SK-N-SH treated with all-trans-retinoic acid at 6 μM for 48 hours (cell line): ENCODE measurements at places on chromosomes 13 and 19.

DNA sequence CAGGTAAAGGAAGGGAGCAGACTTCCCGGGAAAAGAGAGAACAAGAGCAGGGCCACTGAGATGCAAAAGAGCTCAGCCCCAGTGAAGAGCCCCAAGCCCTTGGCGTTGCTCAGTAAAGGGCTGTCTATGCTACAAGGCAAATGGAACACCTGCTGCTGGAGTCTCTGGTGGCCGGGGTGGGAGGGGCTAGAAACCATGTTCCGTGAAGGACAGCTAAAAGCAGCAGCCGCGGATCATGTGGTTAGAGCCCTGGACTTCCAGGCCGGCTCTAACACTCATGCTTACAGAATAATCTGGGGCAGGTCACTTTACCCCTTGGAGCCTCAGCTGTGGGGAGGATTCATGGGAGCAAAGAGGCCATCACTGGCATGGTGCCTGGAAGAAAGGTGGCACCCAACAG is 17.8 kb downstream of the POU2F2 start:
- no peak for ATAC-seq

- ATAC-seq: no peak; the same call in 2 of the 3 replicates
Observed at GRCh38 chr19:13118424-13119193, 545 bp downstream of the NACC1 start.

DNA sequence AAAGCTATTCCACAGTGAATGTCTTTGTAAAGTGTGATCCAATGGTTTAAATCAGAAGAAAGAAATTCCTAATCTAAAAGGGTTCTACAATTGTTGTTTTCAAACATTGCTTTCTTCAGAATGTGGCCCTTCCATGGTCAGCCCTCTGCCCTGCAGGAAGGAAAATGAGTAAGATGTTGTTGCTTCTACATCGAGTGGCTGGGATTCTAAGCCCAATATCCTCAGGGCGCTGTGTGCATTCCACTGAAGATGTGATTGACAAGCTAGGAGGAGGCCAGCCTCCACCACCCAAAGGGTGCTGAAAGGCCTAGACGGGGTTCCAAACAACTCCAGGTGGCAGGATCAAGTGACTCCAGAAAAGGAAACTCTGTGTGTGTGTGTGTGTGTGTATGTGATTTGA is 316.9 kb upstream of the TSHZ3 start:
- ATAC-seq: no peak

GRCh38 chr19:5434351-5434917 is 20.8 kb upstream of the ZNRF4 start:
- ATAC-seq: no peak

DNA sequence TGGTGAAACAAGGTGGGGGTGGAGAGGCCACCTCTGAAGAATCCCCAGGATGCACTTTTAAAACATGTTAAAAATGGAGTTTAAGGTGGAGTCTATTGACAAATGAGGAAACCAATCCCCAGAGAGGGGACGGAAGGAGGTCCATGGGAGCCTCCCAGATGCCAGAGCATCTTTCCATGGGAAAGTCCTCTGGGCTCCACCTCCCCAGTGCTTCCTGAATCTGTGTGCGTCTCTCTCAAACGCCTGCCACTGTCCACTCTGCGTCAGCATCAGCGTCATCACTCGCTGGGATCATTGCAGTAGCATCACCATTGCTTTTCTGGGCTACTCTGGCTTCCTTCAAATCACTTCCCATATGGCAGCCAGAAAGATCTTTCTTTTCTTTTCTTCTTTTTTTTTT is 6.2 kb downstream of the GPR4 start:
- ATAC-seq: 0 out of 3 replicates have a peak, but pooled peaks have one; percentile 15

DNA sequence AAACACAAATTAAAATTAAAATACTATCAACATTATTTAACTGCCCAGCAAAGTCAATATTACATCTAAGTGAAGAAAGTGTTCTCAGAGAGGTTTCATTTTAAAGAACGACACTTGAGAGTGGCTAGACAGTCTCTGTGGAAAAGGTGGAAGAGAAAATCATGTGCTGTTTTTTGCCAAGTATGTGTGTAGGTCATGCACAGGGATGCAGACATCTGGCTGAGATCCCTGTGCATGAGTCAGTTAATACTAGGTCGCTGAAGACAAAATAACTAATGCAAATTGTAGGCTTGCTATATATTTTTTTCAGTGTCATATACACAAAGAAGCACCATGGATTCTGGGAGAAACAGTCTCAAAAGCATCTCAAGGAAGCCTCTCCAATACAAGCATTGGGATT is 44.3 kb upstream of the ENOX1 start:
- ATAC-seq: no peak

DNA sequence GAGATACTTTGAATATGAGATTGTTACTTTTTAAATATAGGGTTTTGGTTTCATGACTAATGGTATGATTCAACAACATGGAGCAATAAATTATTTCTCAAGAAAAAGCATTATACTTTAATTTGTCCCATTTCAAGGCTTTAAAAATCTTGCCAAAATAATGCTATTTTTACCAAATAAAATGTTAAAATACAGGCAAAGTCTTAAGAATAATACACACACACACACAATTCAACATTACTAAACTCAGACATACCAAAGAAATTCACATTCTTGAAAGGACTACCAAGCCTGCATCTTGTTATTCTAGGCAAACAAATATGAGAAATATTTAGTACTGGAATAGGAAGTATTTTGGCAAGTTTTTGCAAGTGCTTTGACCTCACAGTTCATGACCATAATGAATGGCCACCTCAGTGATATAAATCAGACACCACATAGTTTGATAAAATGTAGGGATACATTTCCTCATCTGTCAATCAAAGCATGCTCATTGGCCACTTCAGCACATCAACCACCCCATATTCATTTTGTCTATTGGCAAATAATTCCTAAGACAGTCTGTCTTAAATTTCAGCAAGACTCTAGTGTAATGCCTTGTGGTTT is 107.2 kb downstream of the NALCN start:
- ATAC-seq: peak; percentile 76

- ATAC-seq: no peak
Observed at GRCh38 chr19:35449359-35450043, 1.4 kb downstream of the FFAR2 start.

GRCh38 chr13:94173312-94173854 is 306.1 kb downstream of the DCT start:
- no peak for ATAC-seq

DNA sequence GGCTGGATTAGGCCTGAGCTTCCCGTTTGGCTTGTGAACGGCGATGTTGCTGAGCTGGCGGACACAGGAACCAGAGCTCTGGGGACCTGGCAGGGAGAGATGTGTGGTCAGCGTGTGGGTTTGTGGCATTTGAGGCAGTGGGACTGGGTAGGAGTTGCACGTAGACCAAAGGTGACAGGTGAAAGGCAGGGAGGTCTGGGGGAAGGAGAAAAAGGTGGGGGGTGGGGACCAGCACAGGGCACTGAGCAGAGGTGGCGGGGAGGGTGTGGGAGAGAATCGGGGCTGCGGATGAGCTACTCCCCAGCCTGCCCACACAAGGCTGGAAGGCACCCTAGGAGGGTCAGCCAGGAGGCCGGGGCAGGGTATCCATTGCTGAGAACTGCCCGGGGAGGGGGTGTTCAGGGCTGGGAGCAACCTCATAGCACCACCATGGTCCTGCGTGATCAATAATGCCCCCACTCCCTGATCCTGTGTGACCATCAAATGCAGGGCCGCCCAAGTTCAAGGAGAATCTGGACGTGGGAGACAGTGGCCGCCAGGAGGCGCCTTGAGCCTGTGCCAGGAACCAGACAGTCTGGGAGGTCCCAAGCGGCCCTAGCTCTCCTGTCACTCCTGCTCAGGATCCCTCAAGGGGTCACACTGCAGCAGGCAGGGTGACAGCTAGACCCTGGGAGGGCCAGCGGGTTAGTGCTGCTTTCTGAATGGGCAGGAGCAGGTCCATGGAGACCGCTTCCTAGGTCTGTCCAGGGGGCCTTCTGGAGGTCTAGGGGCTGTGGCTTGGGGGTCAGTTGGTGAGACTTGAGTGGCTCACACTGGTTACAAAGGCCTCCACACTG is 12.8 kb upstream of the SELENOW start:
- ATAC-seq: peak; percentile 87

DNA sequence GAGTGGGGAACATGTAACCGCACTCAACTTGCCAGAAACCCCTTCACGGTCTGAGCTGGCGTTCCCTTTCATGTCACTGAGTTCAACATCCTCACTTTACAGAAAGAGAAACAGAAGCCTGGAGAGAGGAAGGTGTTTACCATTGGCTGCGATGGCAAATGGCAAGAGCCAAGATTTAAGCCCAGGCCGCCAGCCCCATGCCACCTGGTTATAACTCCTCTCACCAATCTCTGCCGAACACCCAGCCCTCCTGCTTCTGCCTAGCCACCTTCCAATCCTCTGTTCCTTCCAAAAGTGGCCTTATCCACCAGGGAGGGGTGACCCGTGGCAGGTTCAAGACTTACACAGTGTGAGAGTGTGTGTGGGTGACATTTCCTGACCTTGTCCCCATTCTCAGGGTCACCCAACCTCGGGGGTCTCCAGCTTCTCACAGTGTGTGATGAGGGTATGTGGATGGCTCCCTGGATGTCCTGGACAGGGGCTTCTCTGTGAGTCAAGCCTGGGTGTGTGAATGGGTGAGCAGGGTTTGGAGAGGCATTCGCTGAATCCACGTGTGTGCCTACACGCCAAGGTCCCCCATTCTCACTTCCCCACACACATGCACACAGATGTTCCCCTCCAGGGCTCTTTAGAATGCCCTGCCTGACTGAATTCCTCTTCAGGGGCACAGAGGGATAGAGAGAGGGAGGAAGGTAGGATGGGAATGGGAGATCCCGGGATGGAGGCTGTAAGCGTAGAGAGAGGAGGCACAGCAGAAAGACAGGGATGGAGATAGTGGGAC is 1.2 kb downstream of the CADM4 start:
- ATAC-seq: no peak; the same call in 2 of the 3 replicates

- ATAC-seq: no peak
Observed at GRCh38 chr19:38304866-38305429, 897 bp downstream of the C19orf33 start.

- no peak for ATAC-seq
Observed at GRCh38 chr19:40332669-40333068, 15.5 kb downstream of the C19orf47 start.

DNA sequence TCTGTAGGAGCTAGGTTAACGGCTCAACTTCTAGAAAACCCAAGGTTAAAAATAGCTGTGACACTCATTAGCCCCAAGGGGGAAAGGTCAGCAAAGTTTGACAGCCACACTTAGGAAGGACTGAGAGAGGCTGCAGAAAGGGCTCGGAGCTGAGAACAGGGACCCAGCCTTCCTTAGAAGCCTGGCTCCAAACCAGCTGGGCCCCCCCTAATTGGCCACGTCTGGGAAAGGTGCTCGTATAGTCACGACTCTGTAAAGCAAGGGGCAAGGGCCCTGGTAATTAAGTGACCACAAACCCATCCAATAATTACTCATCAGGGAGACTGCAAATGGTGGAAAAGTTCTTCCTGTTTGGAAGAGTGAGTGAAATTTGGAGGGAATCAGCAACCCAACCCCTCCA is 90.5 kb downstream of the RNASEH2B start:
- no peak for ATAC-seq

DNA sequence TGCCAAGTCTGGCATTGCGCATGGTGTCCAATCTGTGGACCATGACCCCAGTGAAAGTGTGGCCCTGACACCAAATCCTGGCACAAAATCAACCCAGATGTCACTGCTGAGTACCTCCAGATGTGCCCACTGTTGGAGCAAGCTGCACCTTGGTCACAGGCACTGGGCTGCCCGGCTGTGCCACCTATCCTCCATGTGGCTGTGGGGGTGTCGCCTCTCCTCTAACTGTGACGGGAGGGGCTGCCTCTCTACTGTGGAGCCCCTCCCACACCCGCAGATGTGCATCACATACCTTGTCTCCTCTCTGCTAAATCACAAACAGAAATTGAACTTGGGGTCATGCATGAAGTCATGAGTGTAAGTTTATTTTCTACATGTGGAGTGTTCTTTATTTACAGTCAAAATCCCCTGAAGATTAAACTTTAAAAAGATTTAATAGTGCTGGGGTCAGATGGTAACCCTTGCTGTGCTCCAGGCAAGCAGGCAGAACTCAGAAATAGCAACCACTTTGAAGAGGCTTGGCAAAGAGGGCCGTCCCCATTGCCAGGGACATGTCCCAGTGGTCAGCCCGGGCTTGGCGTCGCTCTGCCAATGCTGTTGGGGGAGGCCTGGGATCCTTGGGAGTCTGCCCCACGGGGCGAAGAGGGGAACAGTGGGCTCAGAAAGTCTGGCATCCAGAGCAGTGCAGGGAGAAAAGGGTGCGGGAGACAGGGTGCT is 46.4 kb upstream of the ZNF536 start:
- no peak for ATAC-seq

DNA sequence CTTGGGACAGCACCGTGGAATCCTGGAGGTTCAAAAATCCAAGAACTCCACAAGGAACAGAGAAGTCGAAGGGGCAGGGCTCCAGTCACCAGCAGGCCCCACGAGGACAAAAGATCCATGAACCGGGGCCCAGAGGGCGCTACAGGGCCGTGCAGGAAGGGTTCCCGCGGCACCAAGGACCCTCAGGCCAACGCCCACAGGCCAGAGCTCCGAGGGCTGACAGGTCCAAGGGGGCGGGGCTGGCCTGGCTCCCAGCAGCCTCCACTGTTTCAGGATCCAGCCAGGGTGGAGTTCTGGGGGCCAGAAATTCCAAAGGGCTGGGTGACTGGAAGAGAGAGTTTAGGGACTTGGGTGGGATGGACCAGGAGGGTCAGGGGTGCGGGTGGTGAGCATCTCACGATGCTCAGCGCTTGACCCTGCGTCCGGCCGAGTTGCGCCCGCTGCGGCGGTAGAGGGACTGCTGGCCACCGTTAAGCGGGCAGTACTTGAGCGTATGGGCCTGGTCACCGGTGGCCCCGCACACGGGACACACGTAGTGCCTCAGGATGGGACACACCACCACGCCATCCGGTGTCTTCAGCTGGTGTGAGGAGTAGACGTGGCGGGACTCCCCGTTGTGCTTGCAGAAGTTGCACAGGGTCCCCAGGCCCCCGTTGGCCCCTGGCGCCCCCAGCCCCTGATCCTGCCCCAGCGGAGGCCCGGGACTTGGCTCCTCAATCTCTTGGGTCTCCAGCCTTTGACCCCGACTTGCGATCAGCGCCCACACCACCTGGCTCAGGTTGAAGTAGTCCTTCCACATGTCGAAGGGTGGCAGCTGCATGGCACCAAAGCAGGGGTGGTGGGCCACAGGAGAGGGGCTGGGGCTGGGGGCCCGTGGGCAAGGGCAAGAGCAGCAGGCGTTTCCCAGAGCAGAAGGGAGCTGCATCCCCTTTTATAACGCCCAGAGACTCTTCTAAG is at the start of gene NANOS2:
NANOS2 (minus strand) TSS at position 905 of the 957 bp plus-strand sequence; CDS start at position 820, 85 bp downstream.
- ATAC-seq: peak; percentile 54; the same call in 2 of the 3 replicates

DNA sequence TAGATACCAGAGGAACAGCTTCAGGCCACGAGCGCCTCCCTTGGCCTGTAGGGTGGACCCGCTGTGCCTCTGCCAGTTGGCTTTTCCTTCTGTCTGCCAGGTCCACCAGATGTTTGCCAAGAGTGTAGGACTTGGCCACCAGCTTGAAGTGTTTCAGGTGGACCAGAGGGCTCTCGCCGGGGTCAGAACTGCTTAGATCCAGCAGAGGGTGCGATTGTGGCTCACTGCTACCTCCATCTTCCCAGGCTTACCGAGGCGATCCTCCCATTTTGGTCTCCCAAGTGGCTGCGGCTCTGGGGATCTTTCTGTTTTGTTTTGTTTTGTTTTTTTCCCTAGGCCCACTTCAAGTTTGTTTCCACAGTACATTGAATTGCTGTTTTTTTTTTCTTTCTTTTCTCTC is 23.0 kb upstream of the ZNF730 start:
- ATAC-seq: no peak

- peak; percentile 48 for ATAC-seq
Observed at GRCh38 chr13:52845766-52846566, 2.5 kb downstream of the PCDH8 start.
